Neuronal stem cell (in vitro differentiated cells): ENCODE measurements at places on chromosomes 5 and 9.

- DNase-seq: no peak
- H3K4me3 ChIP-seq: no peak overlapping the region
- H3K36me3 ChIP-seq: peaks cover 91% of the 10 kb centered on the region
- no peaks in the 10 kb centered on the region for H3K27me3 ChIP-seq
- H3K27ac ChIP-seq: no peak overlapping the region
- H3K4me1 ChIP-seq: peaks cover 4% of the 10 kb centered on the region
Observed at GRCh38 chr5:33639474-33639873, 198.7 kb downstream of the TARS1 start.

DNA sequence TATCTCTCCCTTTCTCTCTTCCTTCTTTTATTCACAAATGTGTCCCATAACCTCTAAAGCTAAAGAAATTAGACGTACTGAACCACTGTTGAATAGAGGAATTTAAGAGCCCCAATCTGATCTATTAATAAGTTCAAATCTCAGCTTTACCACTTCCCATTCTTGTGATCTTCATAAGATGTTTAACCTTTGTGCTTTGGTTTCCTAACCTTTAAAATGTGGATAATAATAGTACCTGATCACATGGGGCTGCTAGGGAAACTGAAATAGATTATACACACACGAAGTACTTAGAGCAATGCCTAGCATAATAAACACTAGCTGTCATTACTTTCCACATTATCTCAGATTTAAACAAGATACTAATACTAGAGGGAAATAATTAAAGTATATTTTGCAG, 324.3 kb upstream of the SEMA6A start:
- H3K27ac ChIP-seq: no peak overlapping the region
- no peaks in the 10 kb centered on the region for H3K27me3 ChIP-seq
- no peak overlapping the region for H3K4me3 ChIP-seq
- no peak for DNase-seq
- no peaks in the 10 kb centered on the region for H3K36me3 ChIP-seq
- H3K4me1 ChIP-seq: no peaks in the 10 kb centered on the region

- no peak overlapping the region for H3K27ac ChIP-seq
- peaks cover 8% of the 10 kb centered on the region for H3K4me1 ChIP-seq
- no peak overlapping the region for H3K4me3 ChIP-seq
- H3K36me3 ChIP-seq: no peaks in the 10 kb centered on the region
Observed at GRCh38 chr5:68343421-68343826, 127.9 kb downstream of the PIK3R1 start.

GRCh38 chr5:158261674-158262367, 402.9 kb upstream of the CLINT1 start:
- H3K27me3 ChIP-seq: no peaks in the 10 kb centered on the region
- DNase-seq: no peak
- no peak overlapping the region for H3K27ac ChIP-seq
- H3K4me3 ChIP-seq: no peak overlapping the region

DNA sequence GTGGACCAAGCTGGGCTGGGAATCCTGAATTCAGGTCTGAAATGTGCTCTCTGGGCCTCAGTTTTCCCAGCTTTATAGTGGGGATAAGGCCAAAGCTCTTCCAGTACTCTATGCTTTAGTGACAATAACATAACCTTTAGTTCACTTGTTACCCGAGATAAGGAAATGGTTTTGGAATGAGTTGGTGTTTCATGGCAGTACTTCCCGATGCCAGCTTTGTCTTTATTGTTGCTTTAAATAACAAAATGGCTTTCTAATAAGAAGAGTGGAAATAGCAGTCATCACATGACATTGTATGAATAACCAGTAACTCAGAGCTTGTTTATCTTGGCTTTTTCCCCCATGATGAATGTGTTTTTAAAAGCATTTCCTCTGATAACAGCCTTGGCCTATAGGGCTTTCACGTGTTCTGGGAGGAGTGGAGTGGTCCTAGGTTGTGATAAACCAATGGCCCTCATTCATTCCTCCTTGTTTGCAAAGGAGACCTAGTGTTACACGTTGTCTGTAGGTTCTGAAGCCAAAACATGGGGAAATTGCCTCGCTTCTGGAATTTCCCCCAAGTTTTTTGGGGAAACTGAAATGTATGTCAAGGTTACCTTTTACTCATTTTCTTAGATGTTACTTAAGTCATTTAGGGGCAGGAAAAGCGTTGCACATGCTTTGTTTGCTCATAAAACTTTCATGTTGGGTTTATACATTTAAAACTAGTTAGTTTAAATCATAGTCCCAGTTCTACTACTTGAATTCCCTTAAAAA, 53.7 kb downstream of the ZNF618 start:
- H3K4me3 ChIP-seq: no peak overlapping the region
- no peaks in the 10 kb centered on the region for H3K36me3 ChIP-seq
- H3K27ac ChIP-seq: no peak overlapping the region
- H3K4me1 ChIP-seq: peaks cover 6% of the 10 kb centered on the region
- DNase-seq: no peak

DNA sequence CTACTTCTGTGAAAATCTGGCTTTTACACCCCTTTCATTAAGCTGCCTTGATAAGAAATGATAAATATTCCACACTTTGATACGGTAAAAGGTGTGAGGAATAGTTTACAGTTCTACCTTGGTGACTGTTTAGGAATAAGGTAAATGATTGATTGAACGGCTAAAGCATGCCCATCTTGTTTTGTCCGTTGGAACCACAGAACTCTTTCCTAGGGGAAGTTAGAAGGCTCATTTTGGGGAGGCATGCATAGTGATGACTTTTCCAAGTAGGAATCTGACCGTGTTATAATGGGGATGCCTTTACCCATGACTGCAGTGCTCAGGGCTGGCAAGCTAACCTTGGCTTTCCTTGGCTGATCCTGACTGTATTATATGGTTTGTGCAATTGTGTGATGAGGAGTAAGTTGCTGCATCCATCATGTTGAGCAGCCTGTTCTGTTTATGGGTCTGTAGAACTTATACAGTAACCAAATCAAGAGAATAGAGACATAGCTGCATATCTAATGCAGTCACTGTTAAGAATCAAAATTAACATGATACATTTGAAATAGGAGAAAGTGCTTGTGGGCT, 24.5 kb downstream of the PCSK5 start:
- H3K27me3 ChIP-seq: no peaks in the 10 kb centered on the region
- no peak overlapping the region for H3K27ac ChIP-seq
- no peaks in the 10 kb centered on the region for H3K36me3 ChIP-seq

DNA sequence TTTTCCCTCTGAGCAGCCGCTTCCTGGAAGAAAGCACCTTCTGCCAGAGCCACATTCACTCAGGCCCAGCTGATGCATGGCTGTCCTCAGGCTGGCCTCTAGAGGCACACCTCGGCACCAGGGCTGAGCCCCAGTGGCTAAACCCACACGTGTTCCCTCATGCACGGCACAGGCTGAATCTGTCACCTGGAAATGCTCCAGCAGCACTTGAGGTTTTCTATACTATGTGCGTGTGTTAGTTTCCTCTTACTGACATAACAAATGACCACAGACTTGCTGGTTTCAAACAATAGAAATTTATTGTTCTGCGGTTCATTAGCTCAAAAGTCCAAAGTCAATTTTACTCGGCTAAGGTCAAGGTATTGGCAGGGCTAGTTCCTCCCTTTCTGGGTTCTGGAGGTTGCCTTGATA, 141.4 kb downstream of the LRRC70 start:
- no peaks in the 10 kb centered on the region for H3K36me3 ChIP-seq
- H3K4me3 ChIP-seq: no peak overlapping the region
- H3K27me3 ChIP-seq: no peaks in the 10 kb centered on the region
- DNase-seq: no peak

DNA sequence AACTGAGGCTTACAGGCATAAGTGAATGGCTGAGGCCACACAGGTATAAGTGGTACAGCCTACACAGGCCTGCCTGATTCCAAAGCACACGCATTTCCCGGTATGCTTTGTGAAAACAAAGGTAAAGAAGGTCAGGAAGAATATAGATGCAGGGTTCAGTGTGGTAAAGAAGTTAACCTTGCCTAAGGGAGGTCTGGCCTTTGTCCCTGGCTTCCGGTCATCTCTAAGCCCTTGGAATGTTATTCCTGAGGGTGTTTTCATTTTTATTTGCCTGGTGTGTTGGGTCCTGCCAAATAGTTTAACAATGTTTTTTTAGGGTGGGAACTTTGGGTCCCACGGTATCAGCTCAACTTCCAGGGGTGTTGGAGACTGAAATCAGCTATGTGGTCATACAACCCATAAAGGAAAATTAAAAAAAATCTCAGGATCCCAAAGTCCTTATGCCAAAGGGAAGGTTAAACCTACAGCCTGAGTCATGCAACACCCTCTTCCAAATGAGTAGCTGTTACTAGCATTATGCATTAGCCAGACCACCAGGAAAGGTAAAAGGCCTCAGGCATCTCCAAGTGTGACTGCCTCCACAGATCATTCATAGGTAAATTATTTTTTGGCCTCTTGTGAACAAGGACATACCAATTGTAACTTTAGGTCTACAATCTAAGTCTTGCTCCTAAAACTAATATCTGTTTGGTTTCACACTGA, 124.6 kb downstream of the ATP10B start:
- H3K4me1 ChIP-seq: no peaks in the 10 kb centered on the region
- H3K36me3 ChIP-seq: no peaks in the 10 kb centered on the region
- no peak for DNase-seq
- no peak overlapping the region for H3K4me3 ChIP-seq
- H3K27ac ChIP-seq: no peak overlapping the region
- no peaks in the 10 kb centered on the region for H3K27me3 ChIP-seq

DNA sequence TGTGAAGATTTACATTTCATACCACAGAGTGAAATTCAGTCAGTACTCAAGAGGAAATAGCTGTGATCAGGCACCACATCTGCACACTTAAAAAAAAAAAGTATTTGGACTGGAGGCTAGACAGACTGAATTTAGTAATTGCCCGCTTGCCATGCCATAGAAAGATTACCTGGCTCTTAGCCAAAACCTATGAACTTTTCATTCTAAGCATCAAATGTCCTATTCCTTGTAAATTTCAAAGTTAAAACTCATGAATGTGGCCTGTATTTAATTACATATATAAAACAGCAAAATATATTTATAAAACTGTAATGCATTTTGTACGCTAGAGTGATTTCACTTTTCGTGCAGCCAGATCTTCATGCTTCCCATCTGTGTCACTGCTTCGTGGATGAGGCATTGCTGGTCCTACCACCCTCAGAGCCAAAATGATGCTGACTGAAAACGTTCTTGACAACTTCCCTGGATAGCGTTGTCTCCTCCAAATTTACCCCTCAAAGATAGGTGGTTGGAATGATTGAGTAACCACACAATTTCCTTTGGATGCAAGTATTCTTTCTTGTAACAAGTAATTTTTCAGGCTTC, 447.9 kb upstream of the SGCD start:
- H3K4me3 ChIP-seq: no peak overlapping the region
- no peak for DNase-seq
- no peaks in the 10 kb centered on the region for H3K36me3 ChIP-seq
- no peaks in the 10 kb centered on the region for H3K4me1 ChIP-seq
- H3K27me3 ChIP-seq: no peaks in the 10 kb centered on the region

- H3K27me3 ChIP-seq: no peaks in the 10 kb centered on the region
- H3K27ac ChIP-seq: no peak overlapping the region
- no peak for DNase-seq
- H3K4me3 ChIP-seq: no peak overlapping the region
- H3K4me1 ChIP-seq: no peaks in the 10 kb centered on the region
Observed at GRCh38 chr5:97089149-97089801, 53.1 kb downstream of the LIX1 start.

- DNase-seq: no peak
- H3K36me3 ChIP-seq: no peaks in the 10 kb centered on the region
- H3K4me1 ChIP-seq: no peaks in the 10 kb centered on the region
- no peak overlapping the region for H3K27ac ChIP-seq
Observed at GRCh38 chr5:78268356-78268755, 26.1 kb downstream of the AP3B1 start.

DNA sequence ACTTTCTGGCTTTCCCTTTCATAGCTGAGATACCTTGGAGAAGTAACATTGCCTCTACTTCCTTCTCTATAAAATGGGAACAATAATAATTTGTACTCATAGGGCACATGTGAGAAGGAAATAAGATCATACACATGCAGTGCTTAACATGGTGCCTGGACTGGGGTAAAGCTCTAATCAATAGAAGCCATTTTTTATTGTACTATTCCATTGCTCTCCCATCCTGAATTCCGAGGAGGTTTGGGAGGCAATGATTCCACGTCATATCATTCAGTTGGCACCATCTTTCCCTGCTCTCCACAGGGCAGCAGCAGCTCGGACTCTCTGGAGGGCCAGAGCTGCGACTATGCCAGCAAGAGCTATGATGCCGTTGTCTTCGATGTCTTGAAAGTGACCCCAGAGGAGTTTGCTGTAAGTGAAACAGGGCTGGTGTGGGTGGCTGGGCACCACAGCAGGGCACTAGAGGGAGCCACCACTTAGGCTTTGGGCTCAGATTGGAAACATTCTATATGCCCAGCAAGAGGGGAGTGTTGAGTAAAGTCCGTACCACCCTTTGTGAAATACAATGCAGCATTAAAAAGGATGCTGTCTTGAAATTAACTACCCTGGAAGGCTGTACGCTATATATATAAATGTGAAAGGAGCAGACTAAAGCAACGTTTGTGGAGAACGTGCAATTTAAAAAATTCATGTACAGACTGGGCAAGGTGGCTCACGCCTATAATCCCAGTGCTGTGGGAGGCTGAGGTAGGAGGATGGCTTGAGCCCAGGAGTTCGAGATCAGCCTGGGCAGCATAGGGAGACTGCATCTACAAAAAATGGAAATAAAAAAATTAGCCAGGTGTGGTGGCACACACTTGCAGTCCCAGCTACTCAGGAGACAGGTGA, 51.2 kb downstream of the RALGPS1 start:
- no peak overlapping the region for H3K4me3 ChIP-seq
- no peak overlapping the region for H3K27ac ChIP-seq
- H3K36me3 ChIP-seq: no peaks in the 10 kb centered on the region
- peaks cover 3% of the 10 kb centered on the region for H3K4me1 ChIP-seq
- DNase-seq: peak; percentile 20

GRCh38 chr5:122408592-122409224, 96.7 kb downstream of the SNCAIP start:
- H3K27me3 ChIP-seq: no peaks in the 10 kb centered on the region
- no peaks in the 10 kb centered on the region for H3K36me3 ChIP-seq
- H3K4me1 ChIP-seq: no peaks in the 10 kb centered on the region
- DNase-seq: no peak

DNA sequence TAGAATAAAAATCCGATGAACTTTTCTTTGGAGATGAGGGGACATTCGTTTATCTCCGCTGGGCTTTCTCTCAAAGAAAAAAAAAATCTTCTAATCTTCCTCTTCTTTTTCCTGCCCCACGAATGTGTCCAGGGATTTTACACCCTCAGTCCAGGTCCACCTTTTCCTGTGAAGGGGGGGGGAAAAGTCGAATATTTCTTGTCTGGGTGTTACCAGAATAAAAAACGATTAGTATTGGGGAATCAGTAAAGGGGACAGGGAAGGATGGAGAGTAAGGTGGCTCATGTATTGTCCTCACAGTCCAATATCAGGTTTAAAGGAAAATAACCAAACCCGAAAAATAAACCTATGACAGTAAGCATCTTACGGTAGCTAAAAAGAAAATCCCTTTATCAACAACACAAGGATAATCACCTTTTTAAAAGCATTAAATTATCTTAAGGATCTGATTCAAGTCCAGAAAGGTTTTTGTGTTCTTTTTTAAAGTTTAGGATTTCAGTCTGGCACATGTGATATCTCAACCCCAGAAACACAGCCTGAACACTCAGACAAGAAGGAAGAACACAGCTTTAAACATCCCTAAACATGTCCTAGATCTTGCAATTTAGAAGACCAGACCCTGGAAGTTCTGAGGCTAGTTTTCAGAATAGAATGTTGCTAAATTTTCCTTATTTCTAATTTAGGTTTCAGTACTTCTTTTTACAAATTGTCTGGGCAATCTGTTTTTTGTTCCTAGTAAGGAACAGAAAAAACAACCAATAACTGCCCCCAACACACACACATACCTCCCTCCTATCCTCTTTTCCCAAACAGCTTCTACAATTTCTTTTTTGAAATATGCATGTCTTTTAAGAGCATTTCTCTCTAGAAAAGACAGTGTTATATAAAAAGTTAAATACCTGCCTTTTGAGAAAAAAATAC, 1.2 kb downstream of the ZNF608 start:
- peak overlapping the region; percentile 76 for H3K27ac ChIP-seq
- peaks cover 2% of the 10 kb centered on the region for H3K4me1 ChIP-seq
